WTC11 (cell line): ENCODE measurements at places on chromosomes 2 and 18. TPM values are rescaled to one million over a fixed set of nuclear protein-coding genes. Genes with fewer than 3 reads are reported as not detected.

- no peaks in the 10 kb centered on the region; the same call in 1 of the 2 replicates for H3K27me3 ChIP-seq
- peak overlapping the region; percentile 96 for H3K4me3 ChIP-seq
- no peak for DNase-seq
- H3K27ac ChIP-seq = peak overlapping the region; percentile 99
- H3K36me3 ChIP-seq = peaks cover 6% of the 10 kb centered on the region
These were observed 353 bp upstream of the NUP35 start for GRCh38 chr2:183123959-183124221.

GRCh38 chr18:44186001-44186400, 494.7 kb upstream of the SETBP1 start:
- DNase-seq = no peak
- H3K4me1 ChIP-seq = peaks cover 9% of the 10 kb centered on the region; the same call in 1 of the 2 replicates
- H3K27me3 ChIP-seq = no peaks in the 10 kb centered on the region
- no peak overlapping the region for H3K27ac ChIP-seq
- H3K4me3 ChIP-seq = no peak overlapping the region
- H3K36me3 ChIP-seq = no peaks in the 10 kb centered on the region

DNA sequence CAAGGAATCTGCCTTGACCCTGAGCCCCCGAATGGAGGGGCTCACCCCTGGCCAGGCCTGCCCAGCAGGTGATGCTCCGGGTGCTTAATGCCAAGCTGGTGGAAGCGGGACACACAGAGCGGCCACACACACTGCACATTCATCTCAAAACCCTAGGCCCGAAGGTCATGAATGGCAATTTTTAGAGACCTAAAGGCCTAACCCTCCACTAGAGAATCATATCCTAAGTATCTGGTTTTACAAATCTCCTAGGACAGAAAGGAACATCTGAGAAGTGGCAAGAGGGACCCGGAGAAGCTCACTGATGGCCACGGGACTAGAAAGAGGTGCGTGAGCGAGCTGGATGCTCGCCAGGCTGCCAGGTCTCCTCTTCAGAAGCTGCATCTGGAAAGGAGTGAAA, 38.3 kb downstream of the ST3GAL5 start:
- H3K27me3 ChIP-seq = no peaks in the 10 kb centered on the region
- H3K27ac ChIP-seq = no peak overlapping the region
- H3K36me3 ChIP-seq = peaks cover 2% of the 10 kb centered on the region; the same call in 1 of the 2 replicates
- no peak overlapping the region for H3K4me3 ChIP-seq
- DNase-seq = no peak

GRCh38 chr2:150480971-150481830, 6.3 kb downstream of the RND3 start:
- H3K27me3 ChIP-seq = no peaks in the 10 kb centered on the region
- peaks cover 86% of the 10 kb centered on the region for H3K4me1 ChIP-seq
- peaks cover 39% of the 10 kb centered on the region for H3K36me3 ChIP-seq
- H3K4me3 ChIP-seq = no peak overlapping the region

DNA sequence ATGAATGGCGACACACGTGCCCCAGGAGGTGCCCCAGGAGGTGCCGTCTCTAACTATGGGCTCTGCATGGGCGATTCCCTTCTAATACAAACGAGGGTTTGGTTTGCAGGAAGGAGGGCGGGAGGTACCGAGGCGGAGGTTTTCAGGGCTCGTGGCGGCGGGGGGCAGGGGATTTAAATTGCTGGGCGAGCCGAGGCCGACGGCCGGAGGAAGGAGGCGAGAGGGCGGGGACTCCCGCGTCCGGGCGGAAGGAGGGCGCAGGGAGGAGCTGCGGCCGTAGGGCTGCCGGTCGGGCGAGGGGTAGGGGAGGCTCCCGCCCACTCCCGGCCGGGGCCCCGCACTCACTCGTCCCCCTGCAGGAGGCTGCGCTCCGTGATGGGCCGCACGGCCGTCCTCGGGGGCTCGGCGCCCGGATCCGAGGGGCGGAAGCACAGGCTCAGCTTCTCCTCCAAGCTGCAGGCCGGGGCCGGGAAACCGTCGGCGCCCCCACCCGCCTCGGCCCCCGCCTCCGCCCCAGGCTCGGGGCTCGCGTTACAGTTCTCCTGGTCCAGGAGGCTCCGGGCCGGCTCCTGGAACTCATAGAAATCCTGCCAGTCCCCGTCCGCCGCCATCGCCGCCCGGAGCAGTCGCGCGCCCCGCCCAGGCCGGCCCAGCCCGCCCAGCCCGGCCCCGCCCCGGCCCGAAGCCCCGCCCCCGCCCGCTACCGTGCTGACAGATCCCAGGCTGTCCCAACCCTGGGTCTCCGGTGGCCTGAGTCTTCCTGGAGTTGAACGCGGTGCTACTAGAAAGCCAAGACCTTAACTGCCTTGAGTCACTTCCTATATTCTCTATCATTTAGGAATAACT, at the start of gene FEZ2:
Gene FEZ2, minus strand, starts transcription at position 637 of the 846 bp plus-strand sequence. Its CDS starts 26 bp downstream, at position 611.
- peaks cover 31% of the 10 kb centered on the region for H3K4me1 ChIP-seq
- H3K27me3 ChIP-seq = peaks cover 41% of the 10 kb centered on the region
- peak within 1 kb of the TSS; percentile 77 for H3K4me3 ChIP-seq
- H3K36me3 ChIP-seq = peaks cover 16% of the 10 kb centered on the region
- H3K27ac ChIP-seq = peak within 1 kb of the TSS; percentile 75

Gene RESP18
- not detected in 3 replicates for total RNA-seq
